ENCODE measurements at places on chromosomes 16 and 17. TPM values are rescaled to one million over a fixed set of nuclear protein-coding genes. Genes with fewer than 3 reads are reported as not detected.

TEDC2 gene
- total RNA-seq = 23.5 TPM

MT1E gene
- total RNA-seq = not detected

USP10 gene
- total RNA-seq = 86.7 TPM

GOT2 gene
- 173 TPM for total RNA-seq

RPGRIP1L gene
- total RNA-seq = 11.2 TPM

MAP2K3 gene
- total RNA-seq = 194 TPM

KRT12 gene
- total RNA-seq = not detected

SNX20 gene
- not detected for total RNA-seq

BAIAP3 gene
- total RNA-seq = 0.90 TPM

SEBOX gene
- not detected for total RNA-seq

SLC13A2 gene
- total RNA-seq = 0.10 TPM

TRPV2 gene
- total RNA-seq = 0.60 TPM

Data from A549 treated with RU486 at 1 μM for 4 hours (cell line).